ENCODE measurements at places on chromosomes 1 and 21.

- DNase-seq, result no peak
Observed at GRCh38 chr1:228082918-228083870, 686 bp downstream of the ARF1 start.

DNA sequence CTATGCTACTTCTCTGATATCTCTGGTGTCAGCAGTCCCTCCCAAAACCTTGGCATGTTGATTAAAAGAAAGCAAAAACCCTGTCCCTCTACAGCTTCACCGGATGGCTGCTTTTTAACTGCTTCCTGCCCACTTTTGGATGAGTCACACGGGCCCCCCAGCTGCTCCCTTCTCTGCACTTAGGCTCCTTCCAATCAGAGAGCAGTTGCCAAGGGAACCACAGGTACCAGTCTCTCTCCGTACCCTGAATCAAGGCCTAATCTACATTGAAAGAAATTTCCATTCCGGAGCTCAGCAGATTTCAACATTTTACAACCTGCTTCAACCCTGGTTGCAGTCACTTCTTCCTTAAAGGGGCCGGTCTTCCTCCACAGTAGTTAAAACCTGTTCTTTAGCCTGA lies 70.6 kb upstream of the GJB5 start:
- DNase-seq, result no peak

- DNase-seq, result no peak
Observed at GRCh38 chr1:26482921-26483320, 10.7 kb downstream of the HMGN2 start.

DNA sequence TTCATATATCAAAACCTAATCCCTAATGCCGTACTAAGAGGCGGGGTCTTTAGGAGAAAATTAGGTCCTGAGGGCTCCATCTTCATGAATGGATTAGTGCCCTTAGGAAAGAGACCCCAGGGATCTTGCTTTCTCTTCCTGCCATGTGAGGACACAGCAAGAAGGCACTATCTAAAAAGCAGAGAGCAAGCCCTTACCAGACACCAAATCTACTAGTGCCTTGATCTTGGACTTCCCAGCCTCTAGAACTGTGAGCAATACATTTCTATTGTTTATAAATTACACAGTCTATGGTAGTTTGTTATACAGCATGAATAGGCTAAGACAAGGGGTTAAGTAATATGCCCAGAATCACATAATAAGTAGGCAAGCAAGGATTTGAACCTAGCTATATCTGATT lies 42.9 kb downstream of the STYXL2 start:
- DNase-seq, result no peak

- DNase-seq, result no peak
Observed at GRCh38 chr1:206794294-206794908, 22.1 kb upstream of the IL10 start.

GRCh38 chr1:7705048-7705907 lies 65.8 kb upstream of the VAMP3 start:
- no peak for DNase-seq

- no peak for DNase-seq
Observed at GRCh38 chr1:245762396-245762910, 607.7 kb downstream of the KIF26B start.

All from activated CD8-positive, alpha-beta memory T cell treated with anti-CD3 and anti-CD28 coated beads for 1 hour (primary cell).